ENCODE measurements at places on chromosomes 4 and X.

GRCh38 chr4:53640576-53641453 lies 49.5 kb upstream of the LNX1 start:
- no peaks in the 10 kb centered on the region for H3K36me3 ChIP-seq
- no peaks in the 10 kb centered on the region for H3K27me3 ChIP-seq
- no peak for DNase-seq
- no peaks in the 10 kb centered on the region for H3K4me1 ChIP-seq

GRCh38 chrX:20252381-20253231 lies 14.1 kb downstream of the RPS6KA3 start:
- H3K27me3 ChIP-seq, result no peaks in the 10 kb centered on the region
- H3K4me1 ChIP-seq, result no peaks in the 10 kb centered on the region
- no peak overlapping the region for H3K4me3 ChIP-seq
- H3K36me3 ChIP-seq, result no peaks in the 10 kb centered on the region
- no peak overlapping the region for H3K27ac ChIP-seq

DNA sequence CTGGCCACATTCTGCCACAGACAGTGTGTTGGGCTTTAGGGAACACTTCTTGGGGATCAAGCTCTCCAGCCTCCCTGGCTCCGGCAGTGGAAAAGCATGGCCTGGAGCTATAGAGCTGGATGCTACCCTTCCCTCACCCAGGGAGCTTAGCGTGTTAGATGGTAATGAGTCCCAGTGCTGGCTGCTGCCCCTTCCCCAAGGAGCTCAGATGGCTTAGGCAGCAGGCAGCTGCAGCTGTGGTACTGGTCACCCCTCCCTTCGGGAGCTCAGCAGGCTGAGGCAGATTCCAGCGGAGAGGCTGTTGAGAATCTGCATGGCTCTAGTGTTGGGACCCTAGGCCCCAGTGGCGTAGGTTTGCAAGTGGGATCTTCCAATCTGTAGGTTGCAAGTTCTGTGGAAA lies 19.5 kb downstream of the TMEM144 start:
- H3K36me3 ChIP-seq, result no peaks in the 10 kb centered on the region
- no peak overlapping the region for H3K4me3 ChIP-seq
- no peak overlapping the region for H3K27ac ChIP-seq
- H3K27me3 ChIP-seq, result no peaks in the 10 kb centered on the region
- no peaks in the 10 kb centered on the region for H3K4me1 ChIP-seq
- no peak for DNase-seq

DNA sequence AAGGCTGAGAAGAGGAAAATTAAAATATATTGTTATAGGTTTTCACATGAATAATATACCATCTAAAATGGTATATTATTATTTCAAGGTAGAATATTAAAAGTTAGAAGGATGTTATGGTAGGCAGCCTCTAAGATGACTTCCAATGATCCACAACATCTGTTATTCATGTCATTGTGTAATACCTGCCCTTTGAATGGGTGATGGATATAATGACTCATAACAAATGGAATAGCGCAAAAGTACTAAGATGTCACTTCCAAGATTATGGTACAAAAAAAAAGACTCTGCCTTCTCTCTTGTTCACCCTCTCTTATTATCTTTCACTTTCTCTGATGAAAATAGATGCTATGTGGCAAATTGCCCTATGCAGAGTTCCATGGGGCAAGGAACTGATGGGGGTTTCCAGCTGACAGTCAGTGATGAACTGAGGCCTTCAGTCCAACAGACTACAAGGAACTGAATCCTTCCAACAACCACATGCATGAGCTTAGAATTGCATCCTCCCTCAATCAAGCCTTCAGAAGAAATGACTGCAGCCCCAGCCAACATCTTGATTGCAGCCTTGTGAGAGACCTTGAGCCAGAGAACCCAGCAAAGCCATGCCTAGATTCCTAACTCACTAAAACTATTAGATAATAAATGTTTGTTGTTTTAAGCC lies 57.7 kb downstream of the HS6ST2 start:
- H3K36me3 ChIP-seq, result no peaks in the 10 kb centered on the region
- H3K27ac ChIP-seq, result no peak overlapping the region
- H3K27me3 ChIP-seq, result no peaks in the 10 kb centered on the region
- H3K4me1 ChIP-seq, result no peaks in the 10 kb centered on the region
- H3K4me3 ChIP-seq, result no peak overlapping the region

DNA sequence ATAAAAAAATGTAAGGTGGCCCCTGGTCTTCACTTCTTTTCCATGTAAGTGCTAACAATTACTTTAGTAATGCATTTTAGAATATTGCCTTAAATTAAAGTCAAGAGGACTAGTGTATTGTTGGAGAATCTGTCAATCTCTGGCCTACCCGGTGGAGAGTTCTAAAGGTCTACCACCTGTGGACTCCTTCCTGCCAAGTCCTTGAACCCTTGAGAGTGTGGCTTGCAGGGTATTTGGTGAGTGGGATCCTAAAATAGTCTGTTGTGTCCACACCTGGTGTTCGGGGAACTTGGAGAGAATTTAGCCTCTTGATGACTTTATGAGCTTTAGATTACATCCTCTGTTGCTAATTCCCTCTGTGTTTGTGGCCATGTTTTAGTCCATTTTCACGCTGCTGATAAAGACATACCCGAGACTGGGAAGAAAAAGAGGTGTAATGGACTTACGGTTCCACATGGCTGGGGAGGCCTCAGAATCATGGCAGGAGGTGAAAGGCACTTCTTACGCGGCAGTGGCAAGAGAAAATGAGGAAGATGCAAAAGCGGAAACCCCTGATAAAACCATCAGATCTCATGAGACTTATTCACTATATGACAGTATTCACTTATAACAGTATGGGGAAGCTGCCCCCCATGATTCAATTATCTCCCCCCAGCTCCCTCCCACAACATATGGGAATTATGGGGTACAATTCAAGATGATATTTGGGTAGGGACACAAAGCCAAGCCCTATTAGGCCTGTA lies 23.8 kb downstream of the DDIT4L start:
- H3K36me3 ChIP-seq, result no peaks in the 10 kb centered on the region
- no peaks in the 10 kb centered on the region for H3K4me1 ChIP-seq
- H3K27ac ChIP-seq, result no peak overlapping the region
- H3K4me3 ChIP-seq, result no peak overlapping the region

DNA sequence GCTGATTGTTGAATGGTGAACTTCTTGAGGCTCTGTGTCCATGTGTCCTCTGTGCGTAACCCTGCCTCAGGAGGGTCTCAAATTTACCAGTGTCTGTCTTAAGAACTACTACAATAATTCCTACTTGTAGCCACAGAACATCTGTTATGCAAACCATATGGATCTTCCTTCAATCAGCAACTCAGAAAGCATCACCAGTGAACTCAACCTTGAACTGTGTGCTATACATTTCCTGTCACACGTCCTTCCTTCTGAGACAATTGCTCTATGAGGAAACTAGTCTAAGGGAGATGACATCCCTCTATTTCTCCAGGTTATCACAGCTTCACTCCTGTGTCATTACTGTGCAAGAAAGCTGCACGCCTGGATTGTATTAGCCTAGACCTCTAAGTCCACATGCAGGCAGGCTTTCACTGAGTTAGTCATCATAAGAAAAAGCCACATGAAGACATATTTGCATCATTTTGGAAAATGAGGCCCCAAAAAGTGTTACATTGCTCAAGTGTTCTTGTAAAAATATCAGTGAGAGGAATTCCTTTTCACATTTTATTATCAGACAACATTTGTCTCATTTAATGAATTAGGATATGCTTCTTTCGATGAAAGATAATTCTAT lies 157.8 kb downstream of the AFF2 start:
- no peaks in the 10 kb centered on the region for H3K27me3 ChIP-seq
- no peak overlapping the region for H3K27ac ChIP-seq
- no peaks in the 10 kb centered on the region for H3K4me1 ChIP-seq
- DNase-seq, result no peak
- no peaks in the 10 kb centered on the region for H3K36me3 ChIP-seq

- no peaks in the 10 kb centered on the region for H3K4me1 ChIP-seq
- H3K4me3 ChIP-seq, result no peak overlapping the region
- H3K27me3 ChIP-seq, result no peaks in the 10 kb centered on the region
- no peak overlapping the region for H3K27ac ChIP-seq
- H3K36me3 ChIP-seq, result no peaks in the 10 kb centered on the region
Measured at GRCh38 chr4:76745240-76745639, 152.7 kb downstream of the SOWAHB start.

- DNase-seq, result peak; percentile 28
- H3K4me3 ChIP-seq, result no peak overlapping the region
- no peaks in the 10 kb centered on the region for H3K36me3 ChIP-seq
- H3K27me3 ChIP-seq, result no peaks in the 10 kb centered on the region
- H3K4me1 ChIP-seq, result peaks cover 3% of the 10 kb centered on the region
Measured at GRCh38 chrX:47831788-47832187, 4.9 kb upstream of the ZNF81 start.

All from Panc1 (cell line).